BJ (cell line): ENCODE measurements at places on chromosomes 3 and 15. TPM values are rescaled to one million over a fixed set of nuclear protein-coding genes. Genes with fewer than 3 reads are reported as not detected.

- no peak for DNase-seq
Observed at GRCh38 chr15:36877294-36877693, 223.1 kb downstream of the MEIS2 start.

DNA sequence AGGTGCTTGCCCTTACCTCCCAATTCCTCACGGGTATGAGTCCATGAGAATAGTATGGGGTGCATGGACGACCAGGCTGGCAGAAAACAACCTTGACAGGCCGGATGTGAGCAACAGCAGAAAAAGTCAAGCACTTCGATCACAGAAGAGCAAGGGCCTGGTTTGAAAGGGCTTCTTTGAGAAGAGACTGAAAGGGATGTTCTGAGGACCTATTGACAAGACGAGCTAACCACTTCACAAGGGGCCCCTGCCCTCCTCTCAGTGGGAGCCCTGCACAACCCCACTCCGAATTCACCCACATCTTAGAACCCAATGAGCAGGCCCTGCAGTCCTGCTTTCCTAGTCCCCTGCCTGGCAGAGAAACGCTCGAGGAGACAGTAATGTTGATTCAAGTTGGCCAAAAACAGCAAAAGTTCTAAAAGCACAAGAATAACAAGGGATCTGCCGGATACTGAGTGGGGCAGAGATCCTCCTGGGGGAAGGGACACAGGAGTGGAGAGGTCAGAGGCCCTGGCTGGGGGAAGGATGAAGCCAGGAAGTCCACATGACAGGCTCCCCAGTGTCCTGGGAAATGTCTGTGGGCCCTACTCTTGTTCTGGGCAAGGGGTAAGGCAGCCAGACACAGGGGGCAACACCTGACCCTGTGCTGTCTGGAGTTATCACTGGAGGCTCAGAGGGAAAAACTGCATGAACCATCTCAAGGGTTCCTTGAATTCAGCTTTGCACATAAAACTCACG, 14.8 kb upstream of the CX3CR1 start:
- DNase-seq, result no peak

The GPR176 gene
- polyA plus RNA-seq, result 241 and 319 TPM in 2 replicates

- no peak for DNase-seq
Observed at GRCh38 chr3:128560768-128561167, 67.8 kb upstream of the GATA2 start.

GRCh38 chr3:161014843-161015749, 90.1 kb downstream of the B3GALNT1 start:
- no peak for DNase-seq

GRCh38 chr15:64006642-64007041, 39.6 kb downstream of the DAPK2 start:
- no peak for DNase-seq

DNA sequence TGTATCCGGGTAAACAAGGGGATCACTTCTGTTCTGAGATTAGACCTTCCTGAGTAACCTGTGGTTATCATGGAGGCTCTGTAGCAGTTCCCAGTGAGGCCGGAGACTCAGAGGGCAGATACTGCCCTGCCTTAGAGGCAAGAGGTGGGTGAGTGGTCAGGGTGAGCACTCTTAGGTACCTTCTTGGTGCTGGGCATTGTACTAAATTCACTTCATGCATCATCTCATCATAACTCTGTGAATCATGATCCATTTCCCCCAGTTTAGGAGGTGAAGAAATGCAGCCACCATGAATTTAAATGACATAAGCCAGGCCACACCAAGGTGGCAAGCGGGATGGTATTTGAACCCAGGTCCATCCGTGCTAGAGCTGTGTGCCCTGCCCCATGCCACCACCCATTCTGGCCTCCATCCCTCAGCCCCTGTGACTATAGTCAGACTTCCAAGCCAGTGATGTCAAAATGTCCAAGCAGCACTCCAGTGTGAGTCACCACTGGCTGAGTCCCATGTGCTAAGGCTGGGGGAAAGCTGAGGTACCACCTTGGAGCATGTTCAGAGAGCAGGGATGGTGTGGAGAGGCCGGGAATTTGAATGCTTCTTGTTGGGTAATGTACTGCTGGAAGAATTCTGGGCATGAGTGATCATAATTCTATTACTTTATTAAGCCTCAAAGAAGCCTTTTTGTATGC, 88.8 kb downstream of the EPHB1 start:
- no peak for DNase-seq

The WNT7A gene
- polyA plus RNA-seq, result not detected in 2 replicates

DNA sequence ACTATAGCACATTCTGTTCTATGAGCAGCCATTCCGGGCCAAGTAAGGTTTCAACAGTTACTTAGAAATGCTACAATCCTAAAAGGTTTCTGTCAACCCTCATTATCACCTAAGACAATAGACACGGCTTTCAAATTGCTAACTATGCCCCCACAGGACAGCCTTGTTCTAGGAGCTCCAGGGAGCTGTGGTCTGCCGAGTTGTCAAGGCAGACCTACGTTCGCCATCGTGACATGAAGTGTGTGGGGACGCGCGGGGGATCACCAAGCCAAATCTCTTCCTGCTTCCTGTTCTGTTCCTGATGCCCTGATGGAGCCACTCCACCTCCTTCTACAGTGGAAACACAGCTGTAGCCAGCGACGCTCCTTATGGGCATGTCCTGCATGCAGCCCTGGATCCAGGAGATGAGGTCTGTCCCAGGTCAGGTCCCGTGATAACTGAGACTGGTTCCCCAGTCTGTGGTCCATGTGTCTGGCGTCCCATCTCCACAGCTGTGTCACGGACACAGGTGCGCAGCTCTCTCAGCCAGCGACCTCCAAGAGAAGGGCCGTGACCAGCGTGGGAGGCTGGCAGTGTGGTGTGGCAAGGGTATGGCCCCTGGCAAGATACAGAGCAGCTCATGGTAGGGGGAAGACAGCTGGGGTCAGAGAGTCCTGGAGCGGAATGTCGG, 82.8 kb downstream of the PCSK6 start:
- DNase-seq, result no peak

The LCTL gene
- polyA plus RNA-seq, result 0.17 and 0.25 TPM in 2 replicates

The ADAMTS7 gene
- 3.1 and 9.6 TPM in 2 replicates for polyA plus RNA-seq

DNA sequence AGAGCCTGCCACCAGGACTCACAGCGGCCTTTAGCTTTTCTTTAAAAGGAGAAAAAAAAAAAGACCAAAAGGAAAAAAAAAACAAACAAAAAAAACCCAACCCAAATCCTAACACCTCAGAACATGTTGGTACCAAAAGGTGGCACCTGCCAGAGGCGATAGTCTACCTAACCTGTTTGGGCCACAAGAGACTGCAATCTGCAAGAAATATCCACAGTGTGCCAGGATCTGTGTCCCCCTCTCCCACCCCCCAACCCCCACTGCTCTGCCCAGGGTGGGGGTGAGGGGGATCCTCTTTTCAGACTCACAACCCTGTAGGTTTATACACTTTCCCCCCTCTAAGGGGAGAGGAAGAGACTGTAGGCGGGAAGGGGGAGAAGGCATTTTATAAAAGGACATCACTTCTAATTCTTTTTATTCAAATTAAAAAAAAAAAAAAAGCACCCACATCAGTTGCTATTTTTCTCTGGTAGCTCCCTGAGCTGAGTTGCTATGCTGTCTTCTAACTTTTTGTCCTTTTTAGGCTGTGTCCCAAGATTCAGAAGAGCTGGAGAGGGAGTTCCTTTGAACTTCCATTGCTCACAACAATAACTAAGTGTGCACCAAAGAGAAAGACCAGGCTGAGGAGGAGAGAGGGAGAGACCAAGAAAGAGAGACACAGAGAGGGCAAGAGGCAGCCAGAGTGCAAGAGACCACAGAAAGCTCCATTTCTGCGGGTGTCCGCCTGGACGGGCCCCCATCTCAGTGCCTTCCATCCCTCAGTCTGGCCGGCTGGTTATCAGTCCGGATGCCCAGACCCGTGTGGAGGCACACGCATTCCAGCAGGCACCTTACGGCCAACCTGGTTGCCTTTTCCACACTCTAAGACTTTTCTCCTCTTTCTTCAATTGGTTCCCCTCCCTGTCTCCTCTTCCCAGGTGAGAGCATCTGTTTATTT, 48.9 kb downstream of the TLE3 start:
- DNase-seq, result no peak

DNA sequence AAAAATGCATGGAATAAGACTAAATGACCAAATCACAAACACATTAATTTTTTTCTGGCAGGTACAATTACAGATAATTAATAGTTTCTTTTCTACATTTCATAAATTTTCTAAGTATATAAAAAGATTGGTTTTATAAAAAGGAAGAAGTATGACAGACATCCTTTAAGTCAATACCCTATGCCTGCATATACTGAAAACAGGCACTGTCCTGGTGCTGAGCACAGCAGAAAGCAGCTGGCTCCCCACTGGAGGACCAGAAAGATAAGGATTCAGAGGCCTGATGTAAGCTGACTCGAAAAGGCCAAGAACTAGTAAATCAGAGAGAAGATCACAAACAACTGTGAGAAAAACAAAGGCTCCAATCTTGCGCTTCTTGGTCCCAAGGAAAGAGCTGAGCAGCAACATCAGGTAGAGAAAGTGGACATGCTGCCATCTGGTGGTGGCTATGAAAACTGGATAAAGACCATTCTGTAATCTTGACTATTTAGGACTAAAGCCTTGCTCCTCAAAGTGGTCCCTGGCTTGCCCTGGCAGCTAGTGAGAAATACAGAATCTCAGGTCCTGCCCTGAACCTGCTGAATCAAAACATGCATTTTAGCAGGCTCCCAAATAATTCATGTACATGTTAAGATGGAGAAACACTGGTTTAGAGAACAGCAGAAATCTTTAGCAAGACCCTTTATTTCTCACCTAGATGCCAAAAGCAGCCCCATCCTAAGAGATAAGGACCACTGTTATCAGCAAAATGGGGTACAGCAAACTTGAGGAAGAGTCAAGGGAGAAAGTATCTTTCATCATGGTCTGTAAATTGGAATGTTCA, 76.0 kb downstream of the TRANK1 start:
- peak; percentile 3 for DNase-seq

- DNase-seq, result no peak
Observed at GRCh38 chr15:27873039-27873438, 226.1 kb downstream of the OCA2 start.

The STRA6 gene
- 8.9 and 10.9 TPM in 2 replicates for polyA plus RNA-seq

DNA sequence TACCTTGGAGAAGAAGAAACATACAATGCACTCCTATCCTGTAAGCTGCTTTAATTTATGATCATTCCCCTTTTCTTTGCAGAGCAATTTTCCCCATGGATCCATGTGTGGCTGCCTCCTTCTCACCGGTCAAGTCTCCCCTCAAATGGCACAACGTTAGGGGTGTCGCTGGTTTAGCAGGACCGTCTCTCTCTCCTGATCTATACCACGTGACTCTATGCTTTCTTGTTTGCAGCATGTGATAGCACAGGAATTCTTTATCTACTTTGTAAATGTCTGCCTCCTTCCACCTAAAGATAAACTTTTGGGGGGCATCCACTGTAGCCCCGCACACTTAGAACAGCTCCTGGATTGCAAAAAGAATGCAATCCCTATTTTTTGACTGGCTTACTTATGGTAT, 506.0 kb downstream of the MAGI1 start:
- no peak for DNase-seq

The ZNF280D gene
- 4.0 and 8.6 TPM in 2 replicates for polyA plus RNA-seq

The EOGT gene
- polyA plus RNA-seq, result 18.9 and 31.2 TPM in 2 replicates

DNA sequence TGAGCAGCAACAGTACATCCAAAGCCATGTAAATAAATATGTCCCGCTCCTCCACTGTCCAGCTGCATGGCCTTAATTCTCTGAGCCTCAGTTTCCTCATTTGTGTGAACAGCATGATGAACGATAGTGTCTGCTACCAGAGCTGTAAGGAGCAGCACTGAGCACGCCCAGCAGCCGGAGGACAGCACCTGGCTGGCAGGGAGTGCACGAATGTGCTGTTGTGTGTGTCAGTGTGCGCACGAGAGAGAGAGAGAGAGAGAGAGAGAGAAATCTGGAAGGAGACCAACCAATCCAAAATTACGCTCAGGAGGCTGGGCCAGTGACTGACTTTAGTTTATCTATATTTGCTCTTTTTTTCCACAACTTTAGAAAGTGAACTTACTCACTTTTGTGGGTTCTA, 26.6 kb upstream of the PLXNA1 start:
- DNase-seq, result no peak

- DNase-seq, result peak; percentile 19
Observed at GRCh38 chr3:15164340-15164739, 41.7 kb upstream of the CAPN7 start.

DNA sequence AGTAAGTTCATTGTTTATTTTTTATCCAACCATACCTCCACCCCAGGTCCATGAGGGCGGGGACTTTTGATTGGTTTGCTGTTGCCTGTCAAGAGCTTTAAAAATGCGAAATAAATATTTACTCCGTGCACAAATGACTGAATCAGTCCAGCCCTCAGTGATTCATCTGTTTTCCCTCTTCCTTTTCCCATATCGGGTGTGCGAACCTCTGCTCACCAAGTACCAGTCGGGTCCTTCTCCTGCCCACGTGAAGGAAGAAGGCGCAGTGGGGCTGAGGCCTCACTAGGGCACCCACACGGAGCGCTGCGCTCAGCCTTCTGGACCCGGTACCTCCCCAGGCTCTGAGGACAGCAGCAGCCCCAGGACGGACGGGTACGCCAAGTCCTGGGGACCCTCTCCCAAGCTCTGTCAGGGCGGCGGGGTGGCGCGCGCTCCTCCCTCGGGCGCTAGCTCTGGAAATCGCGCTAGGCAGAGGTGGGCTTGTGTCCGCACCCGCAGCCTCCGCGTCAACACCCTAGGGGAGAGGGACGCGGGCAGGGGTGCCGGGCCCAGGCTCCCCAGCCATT, 70.5 kb upstream of the EPHB3 start:
- DNase-seq, result no peak

DNA sequence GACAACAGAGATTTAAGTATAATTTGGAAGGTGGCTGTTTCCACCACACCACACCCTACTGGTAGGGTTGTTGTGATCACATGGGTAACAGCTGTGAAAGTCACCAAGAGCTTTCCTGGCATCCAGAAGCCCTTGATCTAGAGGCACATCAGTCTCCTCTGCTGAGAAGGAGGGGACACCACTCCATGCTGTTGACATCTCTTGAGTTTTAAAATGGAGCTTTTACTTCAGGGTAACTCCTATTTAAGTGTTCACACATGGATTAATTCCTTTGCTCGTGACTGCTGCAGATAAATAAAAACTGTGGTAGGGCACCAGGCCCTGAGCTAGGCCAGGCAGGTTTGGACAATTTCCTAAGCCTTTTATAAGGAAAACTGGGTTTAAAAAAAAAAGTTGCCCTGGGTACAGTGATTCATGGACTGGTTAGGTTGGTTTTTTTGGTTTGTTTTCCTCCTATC, 7.5 kb downstream of the EXOSC7 start:
- DNase-seq, result no peak

The ADPRH gene
- 1.6 and 2.1 TPM in 2 replicates for polyA plus RNA-seq

The ATRIP gene
- 6.3 and 7.9 TPM in 2 replicates for polyA plus RNA-seq

The SPINK8 gene
- not detected in 2 replicates for polyA plus RNA-seq

The KIF9 gene
- polyA plus RNA-seq, result 2.5 and 4.8 TPM in 2 replicates

GRCh38 chr3:11159421-11159904, 5.2 kb downstream of the HRH1 start:
- peak; percentile 78 for DNase-seq
